Keratinocyte (primary cell): ENCODE measurements at places on chromosomes 6 and 20.

- DNase-seq: no peak
- H3K4me3 ChIP-seq: no peak overlapping the region
- no peak overlapping the region for H3K27ac ChIP-seq
Measured at GRCh38 chr6:75171567-75171966, 34.3 kb downstream of the COL12A1 start.

- no peak overlapping the region for H3K27ac ChIP-seq
- H3K4me1 ChIP-seq: peaks cover 7% of the 10 kb centered on the region
- no peaks in the 10 kb centered on the region for H3K27me3 ChIP-seq
- no peak for DNase-seq
Measured at GRCh38 chr20:55888685-55889084, 116.6 kb downstream of the CBLN4 start.

DNA sequence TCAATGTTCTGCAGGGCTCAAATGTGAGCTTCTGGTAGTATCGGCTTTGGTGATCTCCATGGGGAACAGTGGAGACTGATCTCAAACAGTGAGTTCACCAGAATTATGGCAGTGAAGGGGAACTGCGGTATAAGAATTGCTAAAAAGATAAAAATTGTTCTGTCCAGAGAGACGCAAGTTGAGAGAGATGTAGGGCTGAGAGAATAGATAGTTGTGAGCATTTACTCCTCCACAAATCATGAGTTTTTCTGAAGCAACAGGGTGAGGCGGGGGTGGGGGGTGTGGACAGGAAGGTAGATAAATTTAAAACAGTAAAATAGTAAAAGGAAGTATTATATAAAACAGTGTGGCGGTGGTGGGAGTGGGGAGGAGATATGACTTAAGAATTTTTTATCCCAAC lies 98.6 kb upstream of the NEDD9 start:
- no peak overlapping the region for H3K27ac ChIP-seq
- no peaks in the 10 kb centered on the region for H3K27me3 ChIP-seq
- no peak overlapping the region for H3K4me3 ChIP-seq
- no peaks in the 10 kb centered on the region for H3K4me1 ChIP-seq
- H3K36me3 ChIP-seq: no peaks in the 10 kb centered on the region

DNA sequence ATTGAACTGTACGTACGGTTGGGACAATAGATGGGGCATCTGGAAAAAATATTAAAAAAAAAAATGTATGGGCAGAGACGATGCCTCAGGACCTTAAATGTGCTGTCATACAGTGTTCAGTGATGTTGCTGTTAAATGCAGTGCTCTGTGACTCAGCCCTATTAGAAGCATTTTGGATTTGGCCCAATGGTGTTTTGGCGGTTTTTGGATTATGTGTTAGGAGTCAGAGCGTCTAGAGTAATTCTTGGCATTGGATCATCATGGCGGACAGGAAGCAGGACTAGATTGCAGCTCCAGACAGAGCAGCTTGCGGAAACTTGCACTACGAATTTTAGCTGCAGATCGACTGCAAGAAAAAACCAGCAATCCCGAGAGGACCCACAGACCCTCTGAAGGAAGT lies 280.0 kb downstream of the SOX4 start:
- DNase-seq: peak; percentile 57
- no peak overlapping the region for H3K4me3 ChIP-seq
- H3K27me3 ChIP-seq: no peaks in the 10 kb centered on the region
- no peaks in the 10 kb centered on the region for H3K36me3 ChIP-seq

- peak overlapping the region; percentile 95 for H3K27ac ChIP-seq
- no peaks in the 10 kb centered on the region for H3K27me3 ChIP-seq
- no peak for DNase-seq
- peaks cover 34% of the 10 kb centered on the region for H3K4me1 ChIP-seq
- peak overlapping the region; percentile 76 for H3K4me3 ChIP-seq
Measured at GRCh38 chr20:32357375-32357868, 709 bp upstream of the ASXL1 start.

DNA sequence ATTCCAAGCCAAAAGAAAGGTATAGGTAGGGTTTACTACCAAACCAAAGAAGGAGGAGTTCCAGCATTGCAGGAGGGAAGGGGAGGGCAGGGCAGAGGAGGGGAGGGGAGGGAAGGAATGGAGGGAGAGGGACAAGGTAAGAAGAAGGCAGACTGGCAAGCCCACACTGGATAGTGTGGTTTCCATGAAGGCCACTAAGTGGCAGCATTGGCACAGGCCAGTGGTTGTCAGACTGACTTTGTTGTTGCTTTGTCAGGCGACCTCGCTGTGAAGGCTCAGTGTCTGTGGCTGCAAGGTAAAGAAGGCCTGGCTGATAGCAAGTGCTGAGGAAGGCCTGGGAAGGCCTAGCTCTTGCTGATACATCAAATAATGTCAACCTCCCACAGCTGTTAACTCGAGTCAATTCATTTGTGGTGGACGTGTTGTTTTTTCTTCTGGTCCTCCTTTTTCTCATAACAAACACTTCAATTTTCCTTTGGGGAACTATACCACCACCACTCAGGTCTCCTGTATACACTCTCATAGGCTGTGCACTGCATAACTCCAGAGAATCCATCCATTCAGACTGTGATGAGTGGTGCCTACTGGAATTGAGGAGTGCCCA lies 7.7 kb upstream of the ZNF334 start:
- peak; percentile 21 for DNase-seq
- no peaks in the 10 kb centered on the region for H3K4me1 ChIP-seq
- no peaks in the 10 kb centered on the region for H3K36me3 ChIP-seq
- H3K27me3 ChIP-seq: no peaks in the 10 kb centered on the region

DNA sequence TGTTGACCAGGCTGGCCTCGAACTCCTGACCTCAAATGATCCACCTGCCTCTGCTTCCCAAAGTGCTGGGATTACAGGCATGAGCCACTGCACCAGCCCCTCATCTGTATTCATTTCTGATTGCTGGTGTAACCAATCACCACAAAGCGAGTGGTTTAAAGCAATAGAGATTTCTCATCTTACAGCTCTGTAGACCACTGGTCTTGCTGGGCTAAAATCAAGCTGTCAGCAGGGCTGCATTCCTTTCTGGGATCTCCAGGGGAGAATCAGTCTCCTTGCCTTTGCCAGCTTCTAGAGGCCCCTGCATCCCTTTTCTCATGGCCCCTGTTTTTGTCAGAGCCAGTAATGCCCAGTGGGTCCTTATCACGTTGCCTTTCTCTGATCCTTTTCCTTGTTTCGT lies 49.9 kb upstream of the PMEPA1 start:
- no peaks in the 10 kb centered on the region for H3K4me1 ChIP-seq
- H3K4me3 ChIP-seq: no peak overlapping the region
- no peaks in the 10 kb centered on the region for H3K36me3 ChIP-seq
- DNase-seq: no peak
- no peak overlapping the region for H3K27ac ChIP-seq

GRCh38 chr6:118334634-118335033 lies 213.5 kb upstream of the PLN start:
- H3K27me3 ChIP-seq: no peaks in the 10 kb centered on the region
- no peaks in the 10 kb centered on the region for H3K4me1 ChIP-seq
- H3K36me3 ChIP-seq: no peaks in the 10 kb centered on the region
- DNase-seq: no peak

GRCh38 chr6:76684875-76685274 lies 612.4 kb upstream of the IMPG1 start:
- no peaks in the 10 kb centered on the region for H3K4me1 ChIP-seq
- H3K27ac ChIP-seq: no peak overlapping the region
- no peaks in the 10 kb centered on the region for H3K36me3 ChIP-seq
- DNase-seq: no peak
- no peak overlapping the region for H3K4me3 ChIP-seq
- no peaks in the 10 kb centered on the region for H3K27me3 ChIP-seq

DNA sequence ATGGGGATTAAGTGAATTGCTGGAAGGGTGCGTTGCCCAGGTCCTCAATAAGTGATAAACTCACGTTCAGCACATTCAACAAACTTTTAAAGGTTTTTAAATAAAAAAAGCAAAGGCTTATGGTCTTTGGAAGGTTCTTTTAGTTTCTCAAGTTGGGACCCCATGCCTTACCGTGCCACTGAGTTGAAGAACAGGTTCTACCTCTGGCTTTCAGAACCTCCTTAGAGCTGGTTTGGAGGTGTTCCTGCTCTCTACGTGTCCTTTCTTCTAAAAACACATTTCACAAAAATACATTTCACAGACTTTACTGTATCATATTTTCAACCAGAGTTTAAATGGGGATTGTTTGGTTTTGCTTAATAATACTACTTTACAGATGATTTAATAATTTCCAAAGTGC lies 29.0 kb downstream of the ARID1B start:
- H3K4me3 ChIP-seq: no peak overlapping the region
- no peak for DNase-seq
- no peaks in the 10 kb centered on the region for H3K4me1 ChIP-seq
- no peak overlapping the region for H3K27ac ChIP-seq

GRCh38 chr6:14791526-14791925 lies 454.3 kb upstream of the JARID2 start:
- no peak overlapping the region for H3K27ac ChIP-seq
- DNase-seq: no peak
- H3K4me1 ChIP-seq: no peaks in the 10 kb centered on the region
- H3K27me3 ChIP-seq: no peaks in the 10 kb centered on the region

GRCh38 chr6:125981571-125982185 lies 4.7 kb upstream of the TRMT11 start:
- H3K36me3 ChIP-seq: no peaks in the 10 kb centered on the region
- no peaks in the 10 kb centered on the region for H3K27me3 ChIP-seq
- peaks cover 11% of the 10 kb centered on the region for H3K4me1 ChIP-seq
- no peak overlapping the region for H3K4me3 ChIP-seq
- DNase-seq: no peak

- no peaks in the 10 kb centered on the region for H3K27me3 ChIP-seq
- H3K4me1 ChIP-seq: no peaks in the 10 kb centered on the region
- no peak for DNase-seq
- H3K4me3 ChIP-seq: no peak overlapping the region
- no peak overlapping the region for H3K27ac ChIP-seq
Measured at GRCh38 chr6:85429346-85429745, 20.5 kb upstream of the NT5E start.

DNA sequence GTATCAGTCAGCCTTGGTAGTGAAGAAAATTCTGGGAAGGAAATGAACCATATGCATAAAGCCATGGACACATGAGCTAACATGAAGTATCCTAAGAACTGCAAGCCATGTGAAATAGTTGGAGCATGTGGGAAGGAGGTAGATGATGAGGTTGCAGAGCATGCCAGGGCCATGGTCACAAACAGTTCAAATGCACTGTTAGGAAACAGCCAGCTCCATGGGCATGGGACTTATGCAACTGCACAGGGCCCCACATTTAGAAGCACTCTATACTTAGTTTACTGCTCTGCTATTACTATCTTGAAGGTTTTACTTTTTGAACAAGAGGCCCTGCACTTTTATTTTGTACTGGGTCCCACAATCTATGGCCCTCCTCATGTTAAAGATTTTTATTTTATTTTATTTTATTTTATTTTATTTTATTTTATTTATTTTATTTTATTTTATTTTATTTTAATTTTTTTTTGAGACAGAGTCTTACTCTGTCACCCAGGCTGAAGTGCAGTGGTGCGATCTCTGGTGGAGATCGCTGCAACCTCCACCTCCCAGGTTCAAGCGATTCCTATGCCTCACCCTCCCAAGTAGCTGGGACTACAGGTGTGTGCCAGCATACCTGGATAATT lies 169.1 kb downstream of the IBTK start:
- no peaks in the 10 kb centered on the region for H3K36me3 ChIP-seq
- H3K27ac ChIP-seq: no peak overlapping the region
- no peak for DNase-seq
- H3K27me3 ChIP-seq: no peaks in the 10 kb centered on the region
- H3K4me3 ChIP-seq: no peak overlapping the region

DNA sequence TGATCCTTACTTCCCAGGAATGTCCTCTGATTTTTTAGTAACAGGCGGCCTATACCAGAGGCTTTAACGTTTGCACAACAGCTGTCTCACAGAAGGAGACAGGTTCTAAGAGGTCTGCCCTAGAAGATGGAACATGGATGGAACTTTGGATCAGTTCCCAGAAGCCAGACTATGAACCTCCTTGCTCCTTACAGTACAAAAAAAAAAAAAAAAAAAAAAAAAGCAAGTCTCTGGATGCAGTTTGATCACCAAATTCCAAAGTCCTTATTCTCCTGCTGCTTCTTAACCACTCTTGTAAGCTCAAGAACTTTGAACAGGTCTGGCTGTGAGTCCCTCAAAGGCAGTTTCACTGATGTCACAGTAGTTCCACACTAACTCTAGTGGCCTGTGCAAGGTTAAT lies 2.0 kb upstream of the TRMT11 start:
- no peak overlapping the region for H3K4me3 ChIP-seq
- no peak overlapping the region for H3K27ac ChIP-seq
- peaks cover 1% of the 10 kb centered on the region for H3K36me3 ChIP-seq
- DNase-seq: no peak
- H3K27me3 ChIP-seq: no peaks in the 10 kb centered on the region

DNA sequence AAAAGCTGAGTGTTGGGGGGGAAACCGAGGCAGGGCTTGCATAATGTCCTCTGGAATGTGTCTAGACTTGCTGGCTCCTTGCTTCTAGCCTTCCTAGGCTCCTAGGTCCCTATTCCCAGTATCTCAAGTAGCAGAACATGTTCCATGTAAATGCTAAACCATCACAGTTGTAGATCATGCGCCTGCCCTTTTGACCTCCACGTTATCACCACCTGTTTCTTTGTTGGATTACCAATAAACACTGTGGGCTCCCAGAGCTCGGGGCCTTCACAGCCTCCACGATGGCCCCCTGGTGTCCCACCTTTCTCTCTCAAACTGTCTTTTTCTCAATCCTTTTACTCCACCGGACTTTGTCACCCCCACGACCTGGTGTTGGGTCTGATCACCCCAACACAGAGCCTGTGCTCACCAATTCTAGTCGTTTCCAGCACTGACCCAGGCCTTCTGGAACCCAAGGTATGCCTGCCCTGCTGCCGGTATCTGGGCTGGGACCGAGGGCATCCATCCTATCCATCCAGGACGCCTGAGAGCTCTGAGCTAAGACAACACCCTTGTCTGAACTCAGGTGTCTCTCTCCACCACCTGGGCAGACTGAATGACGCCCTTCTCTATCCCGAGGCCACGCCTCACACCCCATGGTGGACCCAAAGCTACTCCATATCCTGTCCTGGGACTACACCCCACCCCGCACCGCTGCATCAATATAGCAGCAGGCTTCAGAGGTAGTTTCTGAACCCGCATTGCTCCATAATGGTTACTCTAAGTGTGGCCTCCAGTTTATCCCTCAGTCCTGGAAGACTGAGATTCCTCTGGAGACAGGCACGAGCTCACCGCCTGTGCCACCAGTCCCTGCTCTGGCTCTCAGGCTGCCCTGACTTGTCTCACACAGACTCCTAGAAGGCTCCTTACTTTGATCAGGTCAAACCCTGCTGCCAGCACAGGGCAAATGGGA lies 9.3 kb upstream of the PRR18 start:
- no peak overlapping the region for H3K27ac ChIP-seq
- no peak overlapping the region for H3K4me3 ChIP-seq
- H3K36me3 ChIP-seq: no peaks in the 10 kb centered on the region
- H3K27me3 ChIP-seq: no peaks in the 10 kb centered on the region
- DNase-seq: no peak
- H3K4me1 ChIP-seq: no peaks in the 10 kb centered on the region

GRCh38 chr6:129894921-129895320 lies 33.8 kb upstream of the TMEM244 start:
- no peak overlapping the region for H3K27ac ChIP-seq
- H3K4me3 ChIP-seq: no peak overlapping the region
- peaks cover 12% of the 10 kb centered on the region for H3K4me1 ChIP-seq
- no peaks in the 10 kb centered on the region for H3K27me3 ChIP-seq
- DNase-seq: no peak
- H3K36me3 ChIP-seq: no peaks in the 10 kb centered on the region
